Stimulated activated naive CD4-positive, alpha-beta T cell (primary cell): ENCODE measurements at places on chromosomes 7 and 10.

GRCh38 chr7:50688226-50688590, 94.5 kb downstream of the GRB10 start:
- no peak for DNase-seq

- peak; percentile 13 for DNase-seq
Observed at GRCh38 chr10:5317547-5318107, 47.1 kb upstream of the UCN3 start.

DNA sequence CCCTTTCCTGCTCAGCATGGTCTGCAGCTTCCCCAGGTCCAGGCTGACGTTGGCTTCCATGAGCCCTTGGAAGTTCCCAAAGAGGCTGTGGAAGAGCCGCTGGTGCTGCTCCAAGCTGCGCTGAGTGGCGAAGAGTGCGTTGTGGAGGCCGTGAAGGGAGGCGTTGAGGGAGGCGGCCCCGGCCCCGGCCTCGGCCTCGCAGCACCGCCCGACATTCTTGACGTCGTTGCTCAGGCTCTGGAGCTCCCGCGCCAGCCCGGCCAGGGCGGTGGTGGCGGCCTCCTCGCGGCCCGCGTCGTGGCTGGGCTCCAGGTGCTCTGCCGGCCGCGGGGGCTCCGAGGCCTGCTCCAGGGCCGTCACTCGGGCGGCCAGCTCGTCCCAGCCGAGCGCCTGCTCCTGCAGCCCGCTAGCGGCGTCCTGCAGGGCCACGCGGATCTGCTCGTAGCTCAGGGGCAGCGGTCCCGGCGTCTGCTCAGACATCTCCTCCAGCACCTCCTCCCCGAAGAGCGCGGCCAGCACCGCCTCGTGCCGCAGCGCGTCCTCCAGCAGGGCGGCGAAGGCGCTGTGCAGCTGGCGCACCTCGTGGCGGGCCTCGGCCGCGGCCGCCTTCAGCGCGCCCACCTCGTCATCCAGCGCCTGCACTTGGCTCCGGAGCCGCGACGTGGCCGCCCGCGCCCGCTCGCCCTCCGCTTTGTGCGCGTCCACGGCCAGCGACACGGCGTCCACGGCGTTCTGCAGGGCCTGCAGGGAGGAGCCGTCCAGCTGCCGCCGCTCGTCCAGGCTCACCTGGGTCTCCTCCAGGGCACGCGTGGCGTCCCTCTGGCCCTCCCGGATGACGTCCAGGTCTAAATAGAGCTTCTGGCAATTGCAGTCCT, 14.7 kb downstream of the MMRN2 start:
- DNase-seq: no peak

GRCh38 chr10:118977835-118978234, 51.7 kb upstream of the NANOS1 start:
- no peak for DNase-seq

DNA sequence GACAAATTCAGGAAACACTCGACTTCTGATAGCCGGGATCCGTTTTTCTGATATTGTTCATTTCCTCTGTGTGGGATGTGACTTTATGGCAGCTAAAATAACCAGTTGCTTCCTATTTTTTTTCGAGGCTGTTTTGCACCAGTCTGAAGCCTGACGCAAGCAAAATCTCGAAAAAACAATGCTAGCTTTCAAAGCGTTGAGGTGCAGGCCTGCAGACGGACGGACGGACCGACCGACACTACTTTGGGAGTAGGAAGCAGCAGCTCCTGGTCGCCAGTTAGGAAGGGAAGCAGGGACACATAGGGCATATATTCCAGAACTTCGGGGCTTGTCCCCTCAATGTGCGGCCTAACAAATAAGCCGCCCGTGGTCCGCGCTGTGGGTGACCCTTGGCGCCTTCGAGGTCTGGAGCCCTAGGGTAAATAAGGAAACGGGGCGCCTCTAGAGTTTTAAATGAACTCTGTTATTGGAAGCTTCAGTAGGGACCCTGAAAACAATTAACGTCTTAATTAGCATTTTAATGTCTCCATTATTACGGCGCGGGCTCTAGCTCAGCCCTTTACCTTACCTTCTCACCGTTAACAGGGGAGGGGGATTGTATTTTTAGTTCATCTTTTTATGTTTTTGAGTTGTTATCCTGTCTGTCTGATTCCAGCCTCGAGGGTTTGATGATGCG, 1.3 kb downstream of the HHEX start:
- DNase-seq: no peak

DNA sequence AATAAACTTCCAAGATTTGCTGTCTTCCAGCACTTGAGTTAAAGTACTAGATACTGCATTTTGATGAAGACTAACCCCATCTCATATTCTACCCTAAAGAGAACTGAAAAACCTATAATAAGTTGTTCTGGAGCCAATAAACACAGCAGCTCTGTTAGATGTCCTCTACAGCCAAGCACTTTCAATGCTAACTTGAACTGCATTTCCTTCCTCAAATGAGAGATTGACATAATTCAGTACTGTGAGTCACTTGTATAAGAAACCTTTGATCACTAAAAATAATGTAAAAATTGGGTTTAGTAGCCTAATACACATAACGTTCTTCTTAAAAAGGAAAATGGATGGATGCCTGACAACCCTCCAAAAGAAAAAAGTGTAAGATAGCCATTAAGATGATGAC, 81.3 kb downstream of the ITGB8 start:
- DNase-seq: no peak

DNA sequence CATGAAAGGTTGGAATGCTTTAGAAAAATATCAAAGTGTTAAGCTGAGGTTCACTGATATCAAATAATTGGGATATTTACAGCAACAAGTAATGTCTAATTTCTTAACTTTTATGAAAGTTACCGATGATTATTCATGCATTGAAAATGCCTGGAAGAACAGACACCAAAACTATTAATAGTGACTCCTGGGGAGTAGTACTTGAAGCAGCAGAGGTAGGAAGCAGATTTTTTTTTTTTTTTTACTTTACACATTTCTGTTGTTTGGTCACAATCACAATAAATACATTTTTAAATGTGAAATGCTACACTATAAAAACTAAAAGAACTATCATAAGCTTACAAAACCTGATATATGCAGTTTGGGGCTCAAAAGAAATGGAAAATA, 70.5 kb upstream of the FGL2 start:
- DNase-seq: no peak

DNA sequence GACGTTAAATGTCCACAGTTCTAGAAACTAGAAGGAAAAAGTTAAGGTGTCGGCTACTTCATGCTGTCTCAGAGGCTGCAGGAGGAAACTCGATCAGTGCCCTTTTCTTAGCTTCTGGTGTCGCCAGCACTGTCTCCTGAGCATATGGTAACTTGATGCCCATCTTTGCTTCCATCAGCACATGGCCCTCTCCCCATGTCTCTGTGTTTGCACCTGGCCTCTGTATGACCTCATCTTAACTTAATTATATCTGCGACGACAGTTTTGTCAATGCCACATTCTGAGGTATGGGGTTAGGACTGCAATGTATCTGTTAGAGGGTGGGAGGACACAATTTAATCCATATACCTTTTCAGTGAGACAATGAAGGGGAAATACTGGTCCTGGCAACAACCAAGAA, 449.9 kb downstream of the POM121L12 start:
- no peak for DNase-seq

DNA sequence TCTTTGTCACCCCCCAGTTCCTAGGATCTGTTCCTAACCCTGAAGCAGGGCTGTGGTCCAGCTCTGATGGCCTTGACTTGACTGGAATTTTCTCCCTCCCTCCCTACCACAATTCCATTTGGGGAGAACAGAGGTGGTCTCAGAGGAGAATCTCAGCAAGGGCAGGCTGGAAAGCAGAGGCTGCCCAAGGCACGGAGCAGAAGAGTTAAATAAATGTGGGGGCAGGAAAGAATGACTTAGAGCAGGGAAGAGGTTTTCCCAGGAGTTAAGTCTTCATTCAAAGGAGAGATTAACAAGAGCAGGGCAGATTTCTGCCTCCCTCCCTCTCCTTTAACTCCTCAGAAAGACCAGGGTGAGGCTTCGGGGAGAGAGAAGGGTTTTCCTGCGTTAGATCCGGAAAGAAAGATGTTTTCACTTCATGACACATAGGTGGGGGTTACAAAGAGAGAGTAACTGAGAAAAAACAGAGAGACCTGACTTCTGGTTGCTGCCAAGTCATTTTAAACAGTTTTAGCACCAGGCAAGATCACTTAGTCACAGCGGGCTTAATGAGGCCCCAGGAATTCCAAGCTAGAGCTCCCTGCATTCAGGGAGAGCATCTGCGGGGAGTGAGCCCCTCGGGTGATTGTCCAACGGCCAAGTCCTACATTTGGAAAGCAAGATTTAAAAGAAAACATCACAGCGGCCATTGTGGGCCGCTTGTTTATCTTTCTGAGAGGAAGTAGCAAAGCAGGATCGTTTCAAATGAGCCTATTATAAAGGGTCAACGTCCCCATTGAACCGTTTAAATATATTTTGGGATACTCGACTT, 78.7 kb downstream of the ARHGAP22 start:
- DNase-seq: no peak

- DNase-seq: peak; percentile 67
Observed at GRCh38 chr7:2719007-2719406, 31.0 kb downstream of the AMZ1 start.

- peak; percentile 70 for DNase-seq
Observed at GRCh38 chr7:151008511-151009323, 15.6 kb downstream of the ATG9B start.

GRCh38 chr7:132441935-132442334, 134.3 kb downstream of the PLXNA4 start:
- no peak for DNase-seq

DNA sequence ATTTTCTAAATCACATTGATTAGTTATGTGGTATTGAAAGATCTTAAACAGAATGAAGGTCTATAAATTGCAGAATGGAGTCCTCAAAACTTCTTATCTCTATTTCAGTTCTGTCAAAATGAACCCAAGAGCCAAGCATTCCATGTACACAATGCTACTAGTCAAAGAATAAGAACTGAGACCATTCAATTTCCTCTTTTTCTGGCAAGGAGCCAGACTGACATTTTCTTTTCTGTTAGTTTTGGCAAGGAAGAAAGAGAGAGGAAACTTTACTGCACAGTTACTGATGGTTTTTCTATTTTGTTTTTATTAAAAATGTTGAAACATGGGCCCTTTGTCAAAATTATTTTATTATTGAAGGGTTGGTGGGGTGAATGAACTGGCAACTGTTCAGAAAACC, 181.8 kb upstream of the FERD3L start:
- no peak for DNase-seq

DNA sequence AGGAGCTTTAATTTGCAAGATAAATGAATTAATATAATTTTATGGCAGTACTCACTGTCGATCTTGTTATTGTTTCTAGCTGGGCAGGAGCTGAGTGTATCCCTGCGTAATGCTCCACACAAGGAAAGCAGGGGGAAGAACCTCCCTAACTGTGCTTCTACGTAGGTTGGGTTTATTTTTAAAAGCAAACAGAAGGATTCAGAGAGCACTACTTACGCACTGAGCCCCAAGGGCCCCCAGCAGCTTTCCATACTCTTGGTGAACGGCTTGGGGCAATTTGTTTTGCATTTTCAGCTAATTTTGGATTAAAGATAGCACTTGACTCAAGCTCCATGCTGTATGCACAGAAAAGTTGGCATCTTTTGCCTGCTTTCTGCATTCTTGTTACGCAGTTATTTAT, 9.6 kb downstream of the DUSP5 start:
- DNase-seq: no peak

DNA sequence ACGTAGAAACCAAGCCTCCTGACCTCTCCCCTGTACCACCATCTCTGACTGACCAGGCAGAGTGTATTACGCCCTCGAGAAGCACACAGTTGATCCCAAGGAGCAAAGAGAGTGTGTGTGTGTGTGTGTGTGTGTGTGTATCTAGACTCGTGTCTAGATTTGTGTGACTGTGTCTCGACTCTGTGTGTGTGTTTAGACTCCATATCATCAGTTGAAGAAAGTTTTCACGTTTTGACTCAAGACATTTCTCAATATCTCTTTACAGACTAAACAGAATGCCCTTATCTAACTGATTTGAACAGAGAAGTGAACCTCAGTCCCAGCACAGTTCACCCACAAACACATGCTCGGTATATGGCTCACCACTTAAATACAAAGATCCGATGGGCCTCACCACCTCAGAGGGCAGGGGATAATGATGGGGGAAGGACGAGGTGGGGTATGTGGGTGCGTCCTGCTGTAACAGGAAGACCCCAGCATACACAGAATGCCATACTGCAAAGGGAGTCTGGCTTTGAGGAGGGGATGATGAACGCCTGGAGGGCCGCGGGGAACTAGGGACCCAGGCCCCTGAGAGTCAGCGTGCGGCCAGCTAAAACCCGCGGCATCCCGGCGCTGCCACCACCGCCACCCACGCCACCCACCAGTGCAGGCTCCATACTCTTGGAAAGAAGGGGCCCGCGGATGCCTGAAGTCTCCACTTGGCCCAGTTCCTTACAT, 780 bp downstream of the ALDH18A1 start:
- DNase-seq: no peak

- DNase-seq: no peak
Observed at GRCh38 chr10:8321990-8322389, 267.5 kb downstream of the GATA3 start.

GRCh38 chr7:44639671-44640321, 33.4 kb downstream of the OGDH start:
- DNase-seq: no peak

GRCh38 chr10:117699436-117700075, 157.0 kb downstream of the EMX2 start:
- DNase-seq: no peak

DNA sequence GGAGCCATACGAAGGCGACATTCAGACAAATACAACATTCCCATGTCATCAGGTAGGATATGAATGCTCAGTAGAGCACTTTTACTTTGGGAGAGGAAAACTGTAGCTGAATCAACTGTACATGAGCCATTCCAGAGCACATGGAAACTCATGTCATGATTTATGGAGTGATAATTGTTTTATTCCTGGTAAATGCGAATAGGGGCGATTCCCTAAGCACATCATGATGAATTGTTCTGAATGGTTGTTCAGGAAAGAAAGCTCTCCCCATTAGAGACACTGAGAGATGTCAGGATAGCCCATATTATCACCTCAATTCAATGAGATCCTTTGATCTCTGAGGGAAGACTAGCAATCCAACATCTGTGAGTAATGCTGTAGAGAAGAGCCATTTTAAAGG, 243.6 kb downstream of the FOXP2 start:
- no peak for DNase-seq

GRCh38 chr7:92557249-92557648, 28.7 kb downstream of the RBM48 start:
- DNase-seq: no peak

GRCh38 chr10:96339956-96340904, 18.6 kb downstream of the OPALIN start:
- DNase-seq: peak; percentile 74

DNA sequence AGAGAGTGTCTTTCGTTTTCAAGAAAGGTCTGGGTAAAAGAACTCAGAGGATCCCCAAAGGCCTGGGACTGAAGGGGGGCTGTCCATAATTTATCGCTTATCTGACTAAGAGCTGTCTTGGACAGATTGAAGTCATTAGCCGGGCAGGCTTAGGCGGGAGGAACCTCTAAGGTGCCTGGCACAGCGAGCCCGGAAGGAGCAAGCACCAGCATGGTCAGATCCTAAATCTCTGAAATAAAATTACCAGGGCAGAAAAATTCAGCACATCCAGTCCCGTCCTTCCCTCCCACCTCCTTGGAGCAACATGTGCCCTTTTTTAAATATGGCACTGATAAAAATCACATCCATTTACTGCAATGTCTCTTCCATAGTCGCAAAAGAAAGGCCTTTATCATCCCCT, 86.8 kb downstream of the FAM204A start:
- DNase-seq: no peak
